ENCODE measurements at places on chromosomes 7 and 10.

- DNase-seq: no peak
These were observed 32.5 kb downstream of the PRKAR2B start for GRCh38 chr7:107076781-107077698.

- no peak for DNase-seq
These were observed 16.7 kb upstream of the MGAM2 start for GRCh38 chr7:142094861-142095260.

- no peak for DNase-seq
These were observed 152.2 kb downstream of the ARL4A start for GRCh38 chr7:12839508-12840153.

- no peak for DNase-seq
These were observed 72.1 kb upstream of the STARD3NL start for GRCh38 chr7:38105874-38106483.

DNA sequence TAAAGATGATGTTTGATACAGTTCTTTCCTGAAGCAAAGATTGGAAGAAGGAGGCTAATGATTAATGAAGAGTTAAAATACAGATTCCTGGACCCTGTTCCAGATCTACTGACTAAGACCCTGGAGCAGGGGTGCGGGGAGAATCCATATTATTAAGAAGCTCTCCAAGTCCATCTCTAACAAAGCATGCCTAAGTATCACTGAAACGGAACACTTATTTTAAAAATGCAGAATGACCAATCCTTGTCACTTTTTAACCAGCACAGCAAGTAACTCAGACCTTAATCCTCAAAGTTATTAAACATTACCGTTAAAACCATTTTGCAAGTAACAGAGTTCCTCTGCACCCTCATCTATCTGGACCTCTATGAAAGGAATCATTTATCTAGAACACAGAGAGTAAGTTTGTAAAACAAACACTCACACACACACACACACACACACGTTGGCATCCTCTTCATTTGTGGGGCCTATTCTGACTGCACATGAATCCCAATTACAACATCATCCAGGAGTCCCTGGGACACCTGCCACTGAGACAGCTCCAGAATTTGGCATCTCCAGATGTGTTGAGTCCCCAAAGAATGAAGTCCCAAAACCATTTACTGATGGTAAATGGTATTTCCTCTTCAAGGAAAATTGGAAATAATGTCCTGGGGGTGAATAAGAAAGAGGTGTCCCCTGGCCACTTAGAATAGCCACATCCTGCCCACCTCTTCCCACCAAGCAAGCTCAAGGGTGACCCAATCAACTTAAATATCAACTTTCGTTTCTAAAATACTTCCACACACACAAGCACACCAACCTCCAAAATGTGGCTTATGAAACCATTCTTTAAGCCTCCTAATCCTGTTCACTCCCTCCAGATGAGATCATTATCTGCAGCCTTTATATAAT is 117.5 kb downstream of the PARD3 start:
- DNase-seq: no peak

- no peak for DNase-seq
These were observed 714.9 kb downstream of the KCNMA1 start for GRCh38 chr10:76922666-76923065.
